ENCODE measurements at places on chromosomes 5 and 9. TPM values are rescaled to one million over a fixed set of nuclear protein-coding genes. Genes with fewer than 3 reads are reported as not detected.

GRCh38 chr5:31029925-31030324 is 163.6 kb upstream of the CDH6 start:
- no peaks in the 10 kb centered on the region for H3K36me3 ChIP-seq
- no peak for DNase-seq
- H3K27ac ChIP-seq: no peak overlapping the region
- H3K4me1 ChIP-seq: no peaks in the 10 kb centered on the region
- H3K27me3 ChIP-seq: no peaks in the 10 kb centered on the region

HTR4 gene
- not detected for total RNA-seq

- DNase-seq: no peak
- H3K27me3 ChIP-seq: no peaks in the 10 kb centered on the region
Observed at GRCh38 chr5:52339285-52339684, 448.4 kb upstream of the ITGA1 start.

DNA sequence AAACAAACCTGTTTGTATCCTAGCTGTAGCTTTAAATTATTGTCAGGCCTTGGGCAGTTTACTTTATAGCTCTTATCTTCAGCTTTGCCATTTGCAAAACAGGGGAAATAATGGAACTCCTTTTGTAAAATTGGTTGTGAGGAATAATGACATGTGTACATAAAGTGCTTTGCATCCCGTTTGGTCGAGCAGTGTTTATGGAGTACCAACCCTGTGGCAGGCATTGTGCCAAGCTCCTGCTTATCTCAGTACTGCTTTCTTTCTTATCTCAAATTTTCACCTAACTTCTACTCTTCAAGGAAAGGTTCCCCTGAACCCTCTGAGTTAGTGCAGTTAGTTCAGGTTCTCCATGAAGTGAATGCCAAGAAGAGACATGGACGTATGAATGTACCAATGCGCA is 9.4 kb upstream of the TENT2 start:
- no peak for DNase-seq
- H3K27me3 ChIP-seq: peaks cover 19% of the 10 kb centered on the region
- H3K4me1 ChIP-seq: no peaks in the 10 kb centered on the region
- H3K27ac ChIP-seq: no peak overlapping the region

- peaks cover 91% of the 10 kb centered on the region for H3K36me3 ChIP-seq
- H3K4me1 ChIP-seq: no peaks in the 10 kb centered on the region
- H3K27ac ChIP-seq: peak overlapping the region; percentile 51
- H3K27me3 ChIP-seq: no peaks in the 10 kb centered on the region
- no peak for DNase-seq
Observed at GRCh38 chr9:113178087-113178486, 27.3 kb downstream of the SLC31A2 start.

DNA sequence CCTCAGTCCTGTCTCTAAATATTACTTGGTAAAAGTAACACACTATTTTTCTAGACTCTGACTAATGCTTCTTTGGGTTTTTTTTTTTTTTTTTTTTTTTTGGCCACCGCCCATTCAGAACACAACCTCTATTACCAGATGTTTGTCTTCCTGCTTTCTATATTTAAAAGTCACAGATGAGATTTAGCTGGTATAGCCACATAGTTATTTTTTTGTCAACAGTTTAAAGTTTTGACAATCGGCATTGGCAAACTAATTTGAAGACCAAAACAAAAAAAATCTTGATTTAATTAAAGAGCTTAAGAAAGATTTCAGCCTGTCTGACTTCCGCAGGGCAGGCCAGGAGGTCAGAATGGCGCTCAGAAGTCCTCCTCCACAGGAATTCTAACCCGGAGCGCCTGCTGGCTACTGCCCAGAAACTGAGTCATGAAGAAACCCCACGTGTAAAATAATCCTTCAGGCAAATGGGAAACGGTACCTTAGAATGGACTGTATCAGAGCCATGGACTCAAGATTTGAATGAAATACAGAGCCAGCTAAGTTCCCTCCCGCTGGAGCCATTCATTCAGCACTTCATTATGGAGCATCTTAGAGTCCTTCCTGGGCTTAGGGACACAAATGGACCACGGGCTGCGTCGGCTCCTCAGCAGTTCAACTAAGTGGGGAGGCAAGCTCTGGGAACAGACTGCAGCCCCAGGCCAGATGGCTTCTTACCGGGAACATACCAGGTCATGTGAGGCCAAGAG is 55.6 kb downstream of the PTPDC1 start:
- DNase-seq: no peak
- no peak overlapping the region for H3K4me3 ChIP-seq

EFNA5 gene
- total RNA-seq: not detected

GRCh38 chr5:154342211-154342610 is 103.6 kb upstream of the SAP30L start:
- no peaks in the 10 kb centered on the region for H3K27me3 ChIP-seq
- H3K27ac ChIP-seq: no peak overlapping the region
- no peaks in the 10 kb centered on the region for H3K36me3 ChIP-seq
- no peak for DNase-seq
- no peak overlapping the region for H3K4me3 ChIP-seq

EDIL3 gene
- not detected for total RNA-seq

Data from naive thymus-derived CD8-positive, alpha-beta T cell (primary cell).